Calu3 (cell line): ENCODE measurements at places on chromosomes 4 and X.

DNA sequence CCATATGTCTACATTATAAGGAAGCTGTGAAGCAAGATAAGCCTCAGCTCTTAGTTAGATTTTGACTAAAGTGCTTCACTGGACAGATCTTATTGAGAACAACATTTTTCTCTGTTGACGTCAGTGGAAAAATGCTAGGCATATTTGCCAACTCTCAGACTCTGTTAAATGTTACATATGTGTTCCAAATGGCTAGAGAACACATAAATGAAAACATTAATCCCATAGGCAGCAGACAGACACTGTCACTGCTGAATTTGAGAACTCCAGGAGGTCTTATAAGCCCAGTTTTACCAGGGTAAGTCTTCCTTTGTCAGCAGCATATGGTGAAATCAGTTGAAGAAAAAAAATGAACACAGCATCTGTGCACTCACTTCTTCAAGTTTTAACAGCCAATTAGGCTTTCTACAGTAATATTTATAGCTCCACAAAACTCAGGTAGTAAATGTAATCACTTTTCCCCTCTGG is 186.9 kb downstream of the CAMK2D start:
- no peak for DNase-seq

- no peak for DNase-seq
Measured at GRCh38 chrX:45935408-45935807, 609.8 kb downstream of the ZNF674 start.

DNA sequence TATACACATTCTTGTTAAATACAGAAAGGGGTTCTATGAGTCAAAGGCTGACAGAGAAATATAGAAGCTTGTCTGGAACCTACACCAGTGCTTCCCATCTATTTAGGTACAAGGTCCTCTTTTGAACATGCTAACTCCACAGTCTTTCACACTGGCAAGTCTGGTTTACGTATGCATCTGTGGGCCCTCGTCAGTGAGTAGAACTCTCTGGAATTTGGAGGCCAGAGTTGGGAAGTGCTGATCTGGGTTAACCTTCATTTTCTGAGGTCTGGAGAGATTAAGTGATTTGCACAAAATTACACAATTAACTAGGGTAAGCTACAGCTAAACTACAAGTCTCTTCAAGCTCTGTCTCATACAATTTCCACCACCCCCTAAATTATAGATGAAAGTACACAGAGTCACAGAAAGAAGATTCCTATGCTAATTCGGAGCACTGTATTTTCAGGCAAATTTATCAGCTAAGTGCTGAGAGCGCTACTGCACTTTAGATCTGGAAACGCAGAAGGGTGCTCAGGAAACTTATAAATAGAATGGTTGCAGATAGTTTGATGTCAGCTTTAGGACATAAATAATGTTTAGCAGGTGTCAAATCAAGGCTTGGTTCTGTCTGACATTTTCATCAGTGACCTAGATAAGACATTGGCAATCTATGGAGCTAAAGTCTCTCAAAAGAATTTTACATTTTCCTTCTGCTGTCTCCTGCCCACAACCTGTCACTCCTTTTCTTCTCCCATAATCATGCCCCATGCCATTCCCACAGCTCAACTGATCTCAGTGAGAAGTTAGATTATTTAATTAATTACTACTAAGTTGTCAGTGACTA is 43.0 kb upstream of the PDLIM5 start:
- no peak for DNase-seq

GRCh38 chrX:124300405-124300804 is 32.1 kb upstream of the TEX13D start:
- DNase-seq = no peak

DNA sequence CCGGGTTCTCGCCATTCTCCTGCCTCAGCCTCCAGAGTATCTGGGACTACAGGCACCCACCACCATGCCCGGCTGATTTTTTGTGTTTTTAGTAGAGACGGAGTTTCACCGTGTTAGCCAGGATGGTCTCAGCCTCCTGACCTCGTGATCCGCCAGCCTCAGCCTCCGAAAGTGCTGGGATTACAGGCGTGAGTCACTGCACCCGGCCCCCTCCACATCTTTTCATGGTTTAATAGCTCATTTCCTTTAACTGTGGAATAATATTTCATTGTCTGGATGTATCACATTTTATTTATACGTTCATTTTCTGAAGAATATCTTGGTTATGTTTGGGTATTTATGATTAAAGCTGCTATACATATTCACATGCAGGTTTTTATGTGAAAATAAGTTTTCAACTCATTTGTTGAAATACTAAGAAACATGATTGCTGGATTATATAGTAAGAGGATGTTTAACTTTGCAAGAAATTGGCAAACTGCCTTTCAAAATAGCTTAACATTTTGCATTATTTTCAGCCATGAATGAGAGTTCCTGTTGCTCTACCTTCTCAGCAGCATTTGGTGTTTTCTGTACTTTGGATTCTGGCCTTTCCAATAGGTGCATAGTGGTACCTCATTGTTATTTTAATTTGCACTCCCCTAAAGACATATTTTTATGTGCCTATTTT is 591.9 kb downstream of the TECRL start:
- DNase-seq = no peak
